ENCODE measurements at places on chromosomes 7 and 10.
A peak's percentile ranks its signal among the peaks of the same experiment; 100 is the strongest.

DNA sequence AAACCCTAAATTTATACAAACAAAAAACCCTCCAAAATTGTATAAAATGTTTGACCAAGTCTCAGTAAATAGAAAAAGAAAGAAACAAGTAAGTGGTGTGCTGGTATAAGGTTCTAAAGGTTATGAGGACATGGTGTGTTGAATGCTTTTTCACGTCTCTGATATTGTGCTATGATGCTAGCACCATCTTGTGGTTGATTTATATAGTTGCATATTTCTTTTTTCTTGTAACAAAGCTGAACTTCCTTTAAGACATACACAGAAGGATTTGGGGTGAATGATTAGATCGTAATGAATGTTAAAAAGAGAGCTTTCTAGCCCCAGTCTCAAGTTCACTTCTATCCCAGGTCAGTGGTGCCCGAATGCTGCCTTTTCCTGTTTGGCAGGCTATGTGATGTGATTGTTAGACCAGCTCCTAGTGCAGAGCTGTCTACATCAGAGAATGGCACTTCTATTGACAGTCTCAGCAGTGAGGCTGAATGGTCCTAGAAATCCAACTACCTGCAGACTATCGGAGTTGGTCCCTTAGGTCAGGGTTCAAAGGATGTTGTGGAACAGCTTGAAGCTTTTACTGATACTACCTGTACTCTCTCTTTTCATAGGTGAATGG lies 25.0 kb downstream of the VTI1A start:
- DNase-seq, result no peak

DNA sequence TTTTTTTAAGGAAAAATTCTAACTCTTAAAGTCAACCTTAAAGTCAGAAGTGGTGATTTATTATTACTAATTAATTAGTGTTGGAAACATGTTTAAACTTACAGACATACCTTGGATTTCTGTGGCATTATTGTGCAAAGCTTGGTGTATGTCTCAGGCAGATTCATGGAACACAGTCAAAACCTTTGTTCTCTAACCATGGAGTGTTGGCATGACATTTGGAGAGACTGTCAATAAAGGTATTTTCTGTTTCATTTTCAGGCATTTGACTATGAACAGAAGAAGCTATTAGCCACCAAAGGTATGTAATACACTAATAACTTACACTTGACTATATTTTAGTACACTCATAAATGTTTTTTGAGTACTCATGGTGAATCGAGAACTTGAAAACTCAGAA lies 293.7 kb downstream of the BICC1 start:
- DNase-seq, result no peak

DNA sequence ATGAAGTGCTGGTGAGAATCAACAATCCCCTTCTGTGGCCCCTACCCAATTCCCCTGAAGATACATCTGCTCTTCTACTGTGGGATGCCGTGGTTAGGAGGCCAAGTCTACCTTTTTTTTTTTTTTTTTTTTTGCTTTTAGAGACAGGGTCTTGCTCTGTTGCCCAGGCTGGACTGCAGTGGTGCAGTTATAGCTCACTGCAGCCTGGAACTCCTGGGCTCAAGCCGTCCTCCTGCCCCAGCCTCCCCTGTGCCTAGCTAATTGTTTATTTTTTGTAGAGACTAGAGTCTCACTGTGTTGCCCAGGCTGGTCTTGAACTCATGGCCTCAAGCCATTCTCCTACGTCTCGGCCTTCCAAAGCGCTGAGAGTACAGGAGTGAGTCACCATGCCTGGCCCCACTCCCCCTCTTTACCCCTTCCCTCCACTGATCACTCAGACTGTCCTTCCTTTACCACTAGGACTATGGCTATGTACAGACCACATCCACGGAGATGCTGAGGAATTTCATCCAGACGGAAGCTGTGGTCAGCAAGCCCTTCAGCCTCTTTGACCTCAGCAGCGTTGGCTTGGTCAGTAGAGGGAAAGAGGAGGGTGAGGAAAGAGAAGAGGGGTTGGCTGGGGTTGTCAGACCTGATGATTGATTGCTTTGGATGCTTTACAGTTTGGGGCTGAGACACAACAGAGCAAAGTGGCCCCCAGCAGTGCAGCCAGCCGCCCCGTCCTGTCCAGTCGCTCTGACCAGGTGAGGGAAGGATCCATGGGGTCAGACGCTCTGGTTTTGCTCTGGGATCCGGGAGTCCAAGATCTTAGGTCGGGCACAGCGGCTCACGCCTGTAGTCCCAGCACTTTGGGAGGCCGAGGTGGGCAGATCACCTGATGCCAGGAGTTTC lies 1.8 kb downstream of the AP4M1 start:
- DNase-seq, result no peak

- no peak for DNase-seq
Measured at GRCh38 chr10:29248158-29248557, 40.7 kb upstream of the LYZL1 start.

DNA sequence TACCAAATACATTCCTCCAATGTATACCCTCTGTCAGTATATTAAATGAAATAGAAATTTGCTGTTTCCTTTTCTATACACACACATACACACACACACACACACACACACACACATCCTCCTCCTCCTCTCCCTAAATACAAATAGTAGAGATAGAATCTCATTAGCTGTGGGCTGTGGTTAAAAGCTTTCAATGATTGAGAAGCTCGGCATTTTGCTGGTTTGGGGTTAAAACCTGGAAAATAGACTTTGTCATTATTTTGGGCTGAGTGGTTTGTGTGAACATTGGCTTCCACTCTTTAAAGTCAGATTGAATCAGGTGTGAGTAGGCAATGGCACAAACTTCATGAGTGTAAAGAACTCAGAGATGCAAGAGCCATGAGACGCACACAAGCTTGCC lies 596.0 kb downstream of the XPNPEP1 start:
- DNase-seq, result no peak

GRCh38 chr10:30059209-30060107 lies at the start of gene JCAD:
Gene JCAD (minus strand): TSS chr10:30059586. CDS start chr10:30047812, 11,774 bp downstream.
- DNase-seq, result peak; percentile 37

GRCh38 chr10:43320226-43320625 lies 51.2 kb upstream of the FXYD4 start:
- DNase-seq, result no peak

DNA sequence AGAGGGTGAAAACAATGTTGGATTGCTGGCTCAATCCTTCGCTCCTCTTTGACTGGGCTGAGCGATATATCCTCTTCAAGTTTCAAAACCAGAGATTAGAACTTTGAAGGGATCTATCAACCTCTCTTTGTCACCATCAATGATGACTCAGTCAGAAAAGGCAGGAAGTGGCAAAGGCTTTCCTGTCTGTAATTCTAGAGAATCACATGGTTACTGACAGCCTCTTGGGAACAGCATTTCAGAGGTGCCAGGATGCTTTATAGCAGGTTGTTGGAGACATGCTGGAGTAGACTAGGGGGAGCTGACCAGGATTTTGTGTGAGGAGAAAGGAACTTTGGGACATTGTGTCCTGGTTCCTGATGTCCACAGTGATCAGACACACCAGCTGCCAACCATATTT lies 81.3 kb downstream of the PRKCQ start:
- no peak for DNase-seq

GRCh38 chr7:116331020-116331419 lies 120.7 kb downstream of the TES start:
- DNase-seq, result no peak

- no peak for DNase-seq
Measured at GRCh38 chr10:43452356-43452914, 15.5 kb downstream of the ZNF487 start.

- no peak for DNase-seq
Measured at GRCh38 chr7:128275681-128276080, 34.6 kb downstream of the LEP start.

Data from hypothalamus (tissue), 51 donors.